Aorta (tissue), 5 donors: ENCODE measurements at places on chromosomes 7 and 10. TPM values are rescaled to one million over a fixed set of nuclear protein-coding genes. Genes with fewer than 3 reads are reported as not detected.

Gene IL2RA
- polyA plus RNA-seq: 0.33 TPM

Gene CHPF2
- polyA plus RNA-seq: 7.8 TPM

Gene PIK3CG
- 1.4 TPM for polyA plus RNA-seq

Gene INHBA
- 22.9 TPM for polyA plus RNA-seq

Gene GATA3
- not detected for polyA plus RNA-seq
